ENCODE measurements at places on chromosomes 11 and 22. TPM values are rescaled to one million over a fixed set of nuclear protein-coding genes. Genes with fewer than 3 reads are reported as not detected.
A peak's percentile ranks its signal among the peaks of the same experiment; 100 is the strongest.

GRCh38 chr11:13701506-13701905, 33.0 kb downstream of the FAR1 start:
- H3K4me3 ChIP-seq: no peak overlapping the region
- H3K4me1 ChIP-seq: no peaks in the 10 kb centered on the region
- no peak for DNase-seq
- H3K27me3 ChIP-seq: no peaks in the 10 kb centered on the region
- H3K36me3 ChIP-seq: no peaks in the 10 kb centered on the region

- no peaks in the 10 kb centered on the region for H3K36me3 ChIP-seq
- no peak overlapping the region for H3K27ac ChIP-seq
- no peak overlapping the region for H3K4me3 ChIP-seq
- no peak for DNase-seq
- no peaks in the 10 kb centered on the region for H3K4me1 ChIP-seq
Measured at GRCh38 chr11:83480811-83481210, 194.6 kb upstream of the CCDC90B start.

GRCh38 chr11:35579557-35580396, 38.5 kb upstream of the FJX1 start:
- H3K27ac ChIP-seq: no peak overlapping the region
- no peak for DNase-seq
- no peaks in the 10 kb centered on the region for H3K27me3 ChIP-seq
- no peaks in the 10 kb centered on the region for H3K36me3 ChIP-seq

GRCh38 chr11:62430425-62430824, 11.6 kb downstream of the SCGB1A1 start:
- no peak overlapping the region for H3K4me3 ChIP-seq
- no peak overlapping the region for H3K27ac ChIP-seq
- no peaks in the 10 kb centered on the region for H3K36me3 ChIP-seq
- H3K27me3 ChIP-seq: no peaks in the 10 kb centered on the region
- peaks cover 2% of the 10 kb centered on the region for H3K4me1 ChIP-seq
- DNase-seq: no peak

The RGL4 gene
- 0.15 TPM for total RNA-seq

- H3K4me1 ChIP-seq: peaks cover 2% of the 10 kb centered on the region
- no peaks in the 10 kb centered on the region for H3K27me3 ChIP-seq
- H3K36me3 ChIP-seq: no peaks in the 10 kb centered on the region
- H3K27ac ChIP-seq: no peak overlapping the region
- no peak for DNase-seq
- no peak overlapping the region for H3K4me3 ChIP-seq
Measured at GRCh38 chr11:75493626-75494025, 32.1 kb downstream of the GDPD5 start.

The RBMXL2 gene
- not detected for total RNA-seq

GRCh38 chr11:8283100-8283464, 19.4 kb upstream of the LMO1 start:
- H3K27me3 ChIP-seq: no peaks in the 10 kb centered on the region
- DNase-seq: no peak

The MMP13 gene
- total RNA-seq: 0.87 TPM

GRCh38 chr11:65786008-65786785, 666 bp upstream of the OVOL1 start:
- H3K27ac ChIP-seq: no peak overlapping the region
- H3K4me3 ChIP-seq: no peak overlapping the region
- no peak for DNase-seq

DNA sequence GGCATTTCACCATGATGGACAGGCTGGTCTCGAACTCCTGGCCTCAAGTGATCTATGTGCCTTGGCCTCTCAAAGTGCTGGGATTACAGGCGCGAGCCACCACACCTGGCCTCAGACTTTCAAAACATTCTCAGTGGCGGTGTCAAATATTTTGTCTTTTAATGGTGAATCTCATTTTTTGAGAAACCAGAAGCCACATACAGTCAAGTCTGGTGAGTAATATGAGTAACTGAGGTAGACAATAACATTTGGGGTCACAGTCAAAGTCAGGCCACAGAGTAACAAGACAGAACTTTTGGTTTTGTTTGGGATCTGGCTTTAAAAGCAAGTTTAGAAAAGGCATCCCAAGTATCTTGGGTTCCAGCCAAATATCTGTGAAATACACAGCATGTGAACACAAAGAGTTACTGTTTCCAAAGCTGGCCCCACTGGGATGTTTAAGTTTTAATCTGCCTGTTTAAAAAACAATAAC, 5.6 kb upstream of the TMA7B start:
- H3K27me3 ChIP-seq: no peaks in the 10 kb centered on the region
- H3K4me3 ChIP-seq: no peak overlapping the region
- H3K27ac ChIP-seq: no peak overlapping the region
- peak; percentile 40 for DNase-seq

GRCh38 chr11:119491753-119492510, 69.0 kb upstream of the THY1 start:
- no peak overlapping the region for H3K4me3 ChIP-seq
- DNase-seq: no peak
- no peak overlapping the region for H3K27ac ChIP-seq
- H3K27me3 ChIP-seq: peaks cover 9% of the 10 kb centered on the region
- H3K36me3 ChIP-seq: no peaks in the 10 kb centered on the region

DNA sequence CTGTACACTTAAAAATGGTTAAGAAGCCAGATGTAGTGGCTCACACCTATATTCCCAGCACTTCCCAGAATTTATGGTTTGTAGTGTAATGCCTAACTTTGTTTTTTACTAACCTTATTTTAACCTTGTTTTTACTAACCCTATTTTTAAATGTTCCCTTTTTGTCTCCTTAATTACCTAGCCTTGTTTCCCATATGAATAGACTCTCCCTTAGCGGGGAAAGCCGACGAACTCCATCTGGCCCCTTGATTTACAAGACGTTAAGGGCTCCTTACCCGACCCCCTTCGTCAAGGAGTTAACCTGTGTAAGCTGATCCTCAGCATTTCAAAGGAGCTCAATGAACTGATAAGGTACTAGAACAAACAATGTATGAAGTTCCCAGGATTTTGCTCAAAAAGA, 17.1 kb downstream of the APOBEC3H start:
- no peaks in the 10 kb centered on the region for H3K4me1 ChIP-seq
- no peak overlapping the region for H3K4me3 ChIP-seq
- DNase-seq: no peak
- H3K36me3 ChIP-seq: no peaks in the 10 kb centered on the region
- no peak overlapping the region for H3K27ac ChIP-seq

DNA sequence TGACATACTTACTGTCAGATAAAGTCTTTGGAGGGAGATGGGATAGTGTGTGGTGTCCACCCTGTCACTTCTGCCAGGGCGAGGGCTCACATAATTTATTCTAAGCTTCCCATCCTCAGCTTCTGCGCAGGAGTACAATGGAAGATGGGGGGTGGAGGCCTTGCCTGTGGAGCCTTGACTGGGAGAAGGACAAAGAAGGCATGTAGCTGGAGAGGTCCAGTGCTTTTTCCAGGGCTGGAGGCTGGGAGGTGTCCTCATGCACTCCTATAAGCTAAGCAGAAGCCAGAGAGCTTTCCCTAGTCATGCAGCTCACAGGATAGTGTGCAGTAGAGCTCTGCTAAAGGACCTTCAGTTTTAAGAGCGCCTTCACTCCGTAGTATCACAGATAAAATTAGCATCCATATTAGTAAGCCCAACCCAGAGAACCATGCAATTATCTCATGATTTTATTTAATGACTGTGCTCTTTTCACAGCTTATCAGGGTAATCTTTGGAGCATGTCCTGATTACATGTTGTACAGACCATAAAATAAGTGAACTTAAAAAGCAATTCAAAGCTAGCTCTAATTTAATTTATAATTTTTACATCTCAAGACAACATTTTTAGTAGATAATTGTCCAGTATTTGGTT, 148.3 kb downstream of the TEAD1 start:
- no peak for DNase-seq
- H3K27me3 ChIP-seq: no peaks in the 10 kb centered on the region
- no peak overlapping the region for H3K4me3 ChIP-seq
- no peak overlapping the region for H3K27ac ChIP-seq
- H3K4me1 ChIP-seq: no peaks in the 10 kb centered on the region

The OR52I1 gene
- not detected for total RNA-seq

The CCDC87 gene
- 0.39 TPM for total RNA-seq

DNA sequence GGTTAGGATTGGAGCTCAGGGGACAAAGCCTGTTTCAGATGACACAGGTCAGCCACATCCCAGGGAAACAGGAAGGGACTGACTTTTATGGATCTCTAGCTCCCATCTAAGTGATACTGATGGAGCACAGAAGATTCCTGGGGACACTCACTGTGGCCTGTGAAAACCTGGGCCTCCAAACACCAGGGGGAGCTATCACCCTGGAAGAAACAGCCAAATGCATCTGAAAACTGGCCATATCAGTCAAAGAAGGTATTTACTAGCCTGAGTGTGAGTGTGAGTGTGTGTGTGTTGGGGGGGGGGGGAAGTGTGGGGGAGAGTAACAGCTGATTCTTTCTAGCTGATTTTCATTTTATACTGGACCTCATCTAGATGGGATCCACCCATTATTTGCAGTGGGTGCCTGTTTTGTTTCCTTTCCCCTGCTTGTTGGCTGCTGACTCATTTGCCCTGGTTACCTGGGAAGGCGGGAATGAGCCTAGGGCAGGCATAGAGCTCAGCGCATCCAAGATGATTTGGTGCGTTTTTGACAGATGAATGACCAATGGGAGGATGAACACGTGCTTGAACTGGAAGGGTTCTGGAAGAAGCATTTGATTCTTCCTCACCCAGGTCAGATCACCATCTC, 284.0 kb downstream of the KIRREL3 start:
- no peak overlapping the region for H3K4me3 ChIP-seq
- peaks cover 18% of the 10 kb centered on the region for H3K27me3 ChIP-seq
- no peaks in the 10 kb centered on the region for H3K4me1 ChIP-seq
- DNase-seq: no peak
- no peak overlapping the region for H3K27ac ChIP-seq

DNA sequence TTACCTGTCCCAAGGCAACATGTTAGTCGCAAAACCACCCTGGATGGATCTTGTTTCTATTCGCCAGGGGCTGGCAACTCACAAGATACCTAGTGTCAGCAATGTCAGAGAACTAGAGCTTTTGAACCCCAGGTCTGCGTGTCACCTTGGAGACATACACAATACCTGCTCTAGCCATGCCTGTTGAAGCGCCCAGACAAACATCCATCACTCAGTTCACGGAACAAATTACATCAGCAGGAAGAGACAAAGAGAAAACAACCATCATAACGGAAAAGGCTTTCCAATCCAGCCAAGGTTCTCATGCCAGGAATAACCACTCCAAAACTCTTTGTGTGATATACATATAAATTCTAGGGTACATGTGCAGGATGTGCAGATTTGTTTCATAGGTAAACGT, 2.2 kb downstream of the CD59 start:
- peaks cover 19% of the 10 kb centered on the region for H3K4me1 ChIP-seq
- peak overlapping the region; percentile 97 for H3K27ac ChIP-seq
- H3K27me3 ChIP-seq: no peaks in the 10 kb centered on the region

- H3K27me3 ChIP-seq: peaks cover 25% of the 10 kb centered on the region
- H3K4me1 ChIP-seq: peaks cover 44% of the 10 kb centered on the region
- H3K27ac ChIP-seq: peak overlapping the region; percentile 86
- H3K4me3 ChIP-seq: peak overlapping the region; percentile 88
- H3K36me3 ChIP-seq: no peaks in the 10 kb centered on the region
Measured at GRCh38 chr11:59559886-59560285, 48.5 kb downstream of the OR4D9 start.

DNA sequence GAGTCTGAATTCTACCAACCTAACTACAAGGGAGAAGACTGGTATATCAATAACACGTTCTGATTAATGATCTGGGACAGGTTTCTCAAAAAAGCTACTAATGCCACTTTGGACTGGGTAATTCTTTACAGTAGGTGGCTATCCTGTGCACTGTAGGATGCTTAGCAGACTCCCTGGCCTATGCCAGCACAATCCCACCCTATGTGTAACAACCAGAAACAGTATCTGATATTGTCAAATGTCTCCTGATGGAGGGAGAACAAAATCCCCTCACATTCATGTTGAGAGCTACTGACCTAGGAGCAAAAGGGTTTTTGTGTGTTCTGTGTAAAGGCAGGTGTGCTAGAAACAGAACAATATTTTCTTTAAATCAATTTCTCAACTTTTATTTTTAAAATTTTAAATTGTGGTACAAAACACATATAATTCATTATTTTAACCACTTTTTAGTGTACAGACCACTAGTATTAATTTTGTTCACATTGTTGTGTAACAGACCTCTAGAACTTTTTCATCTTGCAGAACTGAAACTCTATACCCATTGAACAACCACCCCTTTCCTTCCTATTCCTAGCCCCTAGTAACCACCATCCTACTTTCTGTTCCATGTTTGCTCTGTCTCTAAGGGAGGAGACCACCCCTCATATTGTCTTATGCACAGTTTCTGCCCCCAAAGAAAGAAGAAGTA, 2.1 kb upstream of the MS4A6A start:
- peak overlapping the region; percentile 90 for H3K27ac ChIP-seq
- no peak for DNase-seq
- H3K27me3 ChIP-seq: no peaks in the 10 kb centered on the region
- no peak overlapping the region for H3K4me3 ChIP-seq
- H3K36me3 ChIP-seq: no peaks in the 10 kb centered on the region
- no peaks in the 10 kb centered on the region for H3K4me1 ChIP-seq

- peaks cover 64% of the 10 kb centered on the region for H3K4me1 ChIP-seq
- H3K27ac ChIP-seq: peak within 1 kb of the TSS; percentile 82
Measured at GRCh38 chr11:2928605-2929530, at the start of gene PHLDA2. Gene PHLDA2, minus strand, starts transcription at chr11:2929420. Its CDS starts 56 bp downstream, at chr11:2929364.

GRCh38 chr11:115439385-115439784, 64.8 kb downstream of the CADM1 start:
- no peak overlapping the region for H3K27ac ChIP-seq
- peaks cover 4% of the 10 kb centered on the region for H3K4me1 ChIP-seq
- no peaks in the 10 kb centered on the region for H3K36me3 ChIP-seq
- no peak overlapping the region for H3K4me3 ChIP-seq
- H3K27me3 ChIP-seq: no peaks in the 10 kb centered on the region

The PTPN5 gene
- total RNA-seq: 0.13 TPM

DNA sequence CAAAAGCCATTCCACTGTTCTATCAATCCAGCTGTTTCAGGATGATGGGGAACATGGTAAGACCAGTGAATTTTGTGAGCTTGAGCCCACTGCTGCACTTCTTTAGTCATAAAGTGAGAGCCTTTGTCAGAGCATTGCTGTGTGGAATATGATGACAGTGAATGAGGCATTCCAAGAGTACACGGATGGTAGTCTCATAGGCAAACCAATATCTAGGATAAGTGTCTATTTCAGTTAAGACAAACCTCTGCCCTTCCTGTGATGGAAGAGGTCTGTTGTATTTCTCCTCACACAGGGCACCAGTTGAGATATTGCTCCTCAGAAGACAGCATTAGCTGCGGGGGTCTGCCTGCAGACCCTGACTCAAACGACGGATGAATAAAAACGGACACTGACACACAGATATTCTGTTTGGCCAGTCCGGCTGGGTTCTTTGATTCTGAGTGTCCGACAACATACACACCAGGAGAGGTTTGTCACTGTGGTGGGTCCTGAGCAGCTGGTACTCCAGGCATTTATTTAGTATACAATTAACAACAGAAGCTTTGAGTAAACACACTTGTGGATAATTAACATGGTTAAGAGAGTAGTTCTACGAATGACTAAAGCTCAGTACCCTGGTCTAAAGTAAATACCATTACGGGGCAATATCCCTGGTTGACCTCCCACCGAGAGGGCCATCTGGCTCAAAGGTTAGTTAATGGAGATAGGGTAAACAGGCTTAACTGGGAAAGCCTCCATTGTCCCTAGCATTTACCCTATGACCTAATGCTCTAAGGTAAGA, 121.7 kb downstream of the ZNF280B start:
- no peak overlapping the region for H3K27ac ChIP-seq
- H3K36me3 ChIP-seq: no peaks in the 10 kb centered on the region
- no peaks in the 10 kb centered on the region for H3K4me1 ChIP-seq
- H3K27me3 ChIP-seq: peaks cover 4% of the 10 kb centered on the region
- DNase-seq: no peak

Data from left lung (tissue), 14 donors.